ENCODE measurements at places on chromosomes 4 and X.

DNA sequence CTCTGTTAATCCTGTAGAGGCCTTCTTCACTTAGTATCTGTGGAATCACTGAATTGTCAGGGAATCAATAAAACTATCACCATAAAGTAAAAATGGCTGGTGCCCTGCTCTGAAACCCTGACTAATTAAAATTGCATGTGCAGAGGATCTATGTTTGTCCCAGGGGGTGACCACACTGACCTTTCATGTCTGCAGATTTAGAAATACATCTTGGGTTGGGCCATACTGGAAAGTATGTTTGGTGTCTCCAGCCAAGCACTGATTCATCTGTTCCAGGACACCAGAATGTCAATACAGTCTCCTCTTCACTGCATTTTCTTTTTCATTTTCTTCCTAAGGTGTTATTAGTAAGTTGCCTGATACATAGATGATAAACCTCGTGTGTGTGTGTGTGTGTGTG, 490.9 kb upstream of the INTU start:
- H3K4me3 ChIP-seq: no peak overlapping the region
- no peak overlapping the region for H3K27ac ChIP-seq
- no peaks in the 10 kb centered on the region for H3K4me1 ChIP-seq
- H3K27me3 ChIP-seq: no peaks in the 10 kb centered on the region
- no peak for DNase-seq

GRCh38 chr4:41304221-41304620, 47.5 kb downstream of the UCHL1 start:
- no peaks in the 10 kb centered on the region for H3K27me3 ChIP-seq
- H3K4me3 ChIP-seq: no peak overlapping the region
- H3K4me1 ChIP-seq: no peaks in the 10 kb centered on the region
- no peak overlapping the region for H3K27ac ChIP-seq
- H3K36me3 ChIP-seq: no peaks in the 10 kb centered on the region

DNA sequence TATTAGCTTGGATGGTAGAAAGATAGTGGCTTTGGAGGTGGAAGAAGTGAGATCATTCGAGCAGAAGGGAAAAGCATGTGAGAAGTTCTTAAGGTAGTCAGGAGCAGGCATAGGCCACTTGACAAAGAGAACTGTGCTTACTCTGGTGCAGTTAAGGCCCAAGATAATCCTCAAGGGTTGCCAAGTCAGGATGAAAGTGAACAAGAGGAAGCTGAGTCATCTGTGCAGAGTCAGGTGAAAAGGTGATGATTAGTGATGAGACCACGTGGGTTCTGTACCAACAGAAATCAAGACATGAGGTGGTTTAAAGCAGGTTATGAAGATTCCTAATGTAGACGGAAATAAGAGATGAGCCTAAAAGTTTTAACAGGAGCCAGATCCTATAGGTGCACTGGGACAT, 369.8 kb downstream of the DTHD1 start:
- no peaks in the 10 kb centered on the region for H3K4me1 ChIP-seq
- no peaks in the 10 kb centered on the region for H3K36me3 ChIP-seq
- no peaks in the 10 kb centered on the region for H3K27me3 ChIP-seq
- no peak overlapping the region for H3K27ac ChIP-seq
- DNase-seq: no peak

- H3K4me3 ChIP-seq: no peak overlapping the region
- no peaks in the 10 kb centered on the region for H3K36me3 ChIP-seq
- no peak for DNase-seq
- no peaks in the 10 kb centered on the region for H3K4me1 ChIP-seq
- no peak overlapping the region for H3K27ac ChIP-seq
Observed at GRCh38 chr4:105569866-105570236, 17.4 kb downstream of the ARHGEF38 start.

GRCh38 chr4:122000849-122001248, 49.0 kb upstream of the TRPC3 start:
- no peaks in the 10 kb centered on the region for H3K4me1 ChIP-seq
- no peak overlapping the region for H3K27ac ChIP-seq
- H3K4me3 ChIP-seq: no peak overlapping the region

DNA sequence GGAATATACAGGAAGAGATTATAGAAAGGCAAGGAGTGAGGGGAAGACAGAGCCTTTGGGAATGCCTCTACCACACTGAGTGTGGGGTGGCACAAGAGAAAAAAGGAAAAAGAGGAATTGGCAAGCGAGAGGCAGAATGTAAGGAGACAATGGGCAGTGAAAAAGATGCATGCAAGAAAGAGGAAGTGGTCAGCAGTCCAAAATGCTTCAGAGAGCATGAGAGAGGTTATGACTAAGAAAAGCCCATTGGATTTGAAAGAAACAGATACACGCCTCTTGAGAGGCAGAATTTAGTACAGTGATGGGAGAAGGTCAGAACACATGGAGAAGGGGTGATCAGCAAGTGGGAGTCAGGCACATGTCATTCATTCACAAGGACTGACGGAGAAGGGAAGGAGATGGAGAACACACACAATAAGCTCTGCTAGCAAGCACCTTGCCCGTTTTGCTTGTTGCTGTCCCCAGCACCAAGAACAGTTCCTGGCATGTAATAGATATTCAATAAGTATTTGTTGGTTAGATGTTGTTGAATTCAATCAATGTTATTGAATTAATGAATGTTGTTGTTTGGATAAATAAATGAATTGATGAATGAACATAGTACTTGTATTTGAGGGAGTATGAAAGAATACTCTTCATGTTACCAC, 6.3 kb downstream of the DCHS2 start:
- H3K27me3 ChIP-seq: peaks cover 41% of the 10 kb centered on the region
- H3K4me3 ChIP-seq: no peak overlapping the region
- peaks cover under 1% of the 10 kb centered on the region for H3K4me1 ChIP-seq
- no peaks in the 10 kb centered on the region for H3K36me3 ChIP-seq
- no peak overlapping the region for H3K27ac ChIP-seq

DNA sequence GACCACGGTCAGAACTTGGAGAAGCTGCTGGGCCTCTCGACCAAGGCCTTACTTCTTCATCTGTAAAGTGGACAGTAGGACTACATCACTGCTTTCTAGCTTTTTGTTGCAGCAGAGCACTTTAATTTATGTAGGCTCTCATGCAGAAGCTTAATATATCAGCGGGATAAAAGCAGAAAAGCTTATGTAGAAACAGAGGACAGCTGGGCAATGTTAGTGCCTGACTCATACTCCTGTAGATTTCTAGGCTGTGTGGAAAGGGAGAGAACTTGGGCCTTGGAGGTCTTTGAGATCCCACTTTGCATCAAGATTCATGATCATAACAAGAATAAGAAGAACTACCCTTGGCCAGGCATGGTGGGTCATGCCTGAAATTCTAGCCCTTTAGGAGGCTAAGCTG, 91.2 kb downstream of the ARHGAP10 start:
- no peaks in the 10 kb centered on the region for H3K27me3 ChIP-seq
- no peak for DNase-seq
- no peaks in the 10 kb centered on the region for H3K36me3 ChIP-seq
- no peak overlapping the region for H3K4me3 ChIP-seq

- H3K36me3 ChIP-seq: peaks cover 53% of the 10 kb centered on the region
- H3K27me3 ChIP-seq: no peaks in the 10 kb centered on the region
- no peaks in the 10 kb centered on the region for H3K4me1 ChIP-seq
- DNase-seq: no peak
- H3K27ac ChIP-seq: no peak overlapping the region
Observed at GRCh38 chr4:158131027-158131426, 41.8 kb downstream of the GASK1B start.

GRCh38 chrX:106999002-106999975, 723 bp downstream of the MORC4 start:
- H3K4me3 ChIP-seq: peak overlapping the region; percentile 38
- H3K27me3 ChIP-seq: peaks cover 6% of the 10 kb centered on the region
- H3K27ac ChIP-seq: no peak overlapping the region
- no peaks in the 10 kb centered on the region for H3K4me1 ChIP-seq
- no peak for DNase-seq

GRCh38 chrX:109785053-109785452, 52.0 kb upstream of the ACSL4 start:
- no peaks in the 10 kb centered on the region for H3K36me3 ChIP-seq
- no peak overlapping the region for H3K4me3 ChIP-seq
- no peak for DNase-seq
- no peaks in the 10 kb centered on the region for H3K4me1 ChIP-seq

DNA sequence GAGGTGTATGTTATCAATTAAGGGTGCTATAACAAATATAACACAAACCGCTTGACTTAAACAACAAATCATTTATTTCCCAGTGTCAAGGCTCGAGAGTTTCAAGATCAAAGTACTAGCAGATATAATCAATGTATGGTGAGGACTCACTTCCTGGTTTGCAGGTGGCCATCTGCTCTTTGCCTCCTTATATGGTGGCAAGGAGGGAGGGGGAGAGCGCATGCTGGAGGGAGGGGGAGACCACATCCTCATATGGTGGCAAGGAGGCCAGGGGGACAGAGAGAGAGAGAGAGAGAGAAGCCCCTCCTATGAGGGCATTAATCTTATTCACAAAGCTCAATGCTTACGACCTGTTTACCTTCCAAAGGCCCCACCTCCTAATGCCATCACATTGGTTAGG, 372.3 kb upstream of the SPOCK3 start:
- H3K27ac ChIP-seq: no peak overlapping the region
- H3K4me1 ChIP-seq: no peaks in the 10 kb centered on the region
- DNase-seq: no peak
- H3K27me3 ChIP-seq: no peaks in the 10 kb centered on the region
- no peaks in the 10 kb centered on the region for H3K36me3 ChIP-seq

DNA sequence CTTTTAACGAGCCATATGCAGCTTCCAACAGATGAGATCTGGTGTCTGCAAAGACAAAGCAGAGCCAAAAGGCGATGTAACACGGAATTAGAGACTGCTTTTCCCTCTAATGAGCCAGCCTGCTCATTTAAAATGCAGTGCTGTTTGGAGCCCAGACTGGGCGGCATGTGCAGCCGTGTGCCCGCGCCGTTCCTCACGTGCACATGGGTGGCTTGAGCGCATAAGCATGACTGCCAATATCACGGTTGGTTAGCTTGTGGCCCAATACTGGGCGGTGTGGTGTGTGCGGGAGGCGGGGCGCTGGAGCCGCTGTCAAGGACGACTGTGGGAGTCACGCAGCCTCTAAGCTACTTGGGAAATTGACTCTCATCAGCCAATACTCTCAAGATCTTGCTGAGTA, 87.0 kb upstream of the SCOC start:
- no peak overlapping the region for H3K4me3 ChIP-seq
- H3K27ac ChIP-seq: no peak overlapping the region
- H3K4me1 ChIP-seq: no peaks in the 10 kb centered on the region
- H3K27me3 ChIP-seq: no peaks in the 10 kb centered on the region
- DNase-seq: no peak
- H3K36me3 ChIP-seq: no peaks in the 10 kb centered on the region

DNA sequence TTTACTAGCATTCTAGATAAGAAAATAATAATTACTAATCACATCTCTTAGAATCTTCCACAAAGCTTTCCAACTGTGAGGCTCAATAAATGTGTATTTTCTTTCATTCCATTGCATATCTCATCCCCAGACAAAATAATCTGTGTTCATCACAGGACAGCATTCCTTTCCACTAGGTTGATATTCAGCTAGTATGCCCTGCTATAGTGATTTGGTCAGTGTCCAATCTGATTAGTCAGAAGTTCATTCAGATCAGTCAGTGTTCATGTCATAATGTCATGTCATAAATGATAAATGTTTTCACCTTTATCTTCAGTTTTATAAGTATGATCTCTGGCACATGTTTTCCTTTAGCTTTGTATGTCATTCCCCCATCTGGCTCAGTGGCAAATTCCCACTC, 611.4 kb downstream of the KCTD8 start:
- H3K4me1 ChIP-seq: no peaks in the 10 kb centered on the region
- DNase-seq: no peak
- no peaks in the 10 kb centered on the region for H3K36me3 ChIP-seq
- no peaks in the 10 kb centered on the region for H3K27me3 ChIP-seq
- no peak overlapping the region for H3K4me3 ChIP-seq

DNA sequence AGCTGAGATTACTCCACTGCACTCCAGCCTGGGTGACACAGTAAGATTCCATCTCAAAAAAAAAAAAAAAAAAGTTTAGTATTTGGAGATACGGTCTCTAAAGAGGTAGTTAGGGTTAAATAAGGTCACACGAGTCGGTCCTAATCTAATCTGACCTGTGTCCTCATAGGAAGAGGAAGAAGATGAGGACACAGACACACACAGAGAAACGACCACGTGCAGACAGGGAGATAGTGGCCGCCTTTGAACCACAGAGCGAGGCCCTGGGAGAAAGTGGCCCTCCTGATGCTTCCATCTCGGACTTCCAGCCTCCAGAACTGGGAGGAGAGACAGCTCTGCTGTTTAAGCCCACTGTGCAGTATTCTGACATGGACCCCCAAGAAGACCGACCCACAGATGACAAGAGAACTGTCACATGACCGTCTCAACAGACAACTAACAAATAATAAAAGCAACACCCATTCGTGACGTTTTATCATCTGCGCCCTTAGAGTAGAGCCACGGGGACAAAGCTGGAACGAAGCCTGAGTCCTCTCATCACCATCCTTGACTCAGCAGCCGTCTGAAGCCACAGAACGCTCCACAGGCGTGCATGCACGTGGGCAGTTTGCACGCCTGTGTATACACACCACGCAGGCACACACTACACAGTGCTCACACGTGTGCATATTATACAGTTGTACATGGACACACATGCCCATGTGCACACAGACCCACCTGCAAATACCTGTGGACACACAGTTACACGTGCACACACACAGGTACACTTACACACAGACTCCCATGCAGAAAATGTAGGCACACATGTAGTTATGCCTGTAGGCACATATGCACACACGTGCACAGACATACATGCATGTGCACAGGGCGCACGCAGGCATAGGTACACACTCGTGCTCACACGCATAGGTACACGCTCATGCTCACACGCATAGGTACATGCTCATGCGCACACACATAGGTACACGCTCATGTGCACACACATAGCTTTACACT, 51.7 kb downstream of the FAM53A start:
- no peak overlapping the region for H3K4me3 ChIP-seq
- H3K4me1 ChIP-seq: no peaks in the 10 kb centered on the region
- H3K36me3 ChIP-seq: no peaks in the 10 kb centered on the region
- H3K27me3 ChIP-seq: no peaks in the 10 kb centered on the region
- DNase-seq: no peak

DNA sequence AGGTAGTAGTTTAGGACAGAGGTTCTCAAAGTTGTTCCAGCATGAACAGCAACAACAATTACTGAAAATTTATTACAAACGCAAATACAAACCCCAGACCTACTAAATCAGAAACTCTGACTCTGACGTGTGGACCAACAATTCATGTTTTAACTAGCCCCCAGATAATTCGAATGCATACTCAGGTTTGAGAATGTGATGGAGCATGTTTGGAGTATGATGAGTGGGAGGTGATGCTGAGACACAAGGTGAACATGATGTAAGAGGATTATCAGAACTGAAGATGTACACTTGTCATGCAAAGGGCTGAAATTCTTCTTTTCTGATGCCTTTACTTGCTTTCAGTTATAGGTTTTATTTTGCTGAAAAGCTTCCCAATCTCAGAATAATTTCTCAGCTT, 323.0 kb downstream of the INPP4B start:
- no peaks in the 10 kb centered on the region for H3K36me3 ChIP-seq
- no peaks in the 10 kb centered on the region for H3K4me1 ChIP-seq
- H3K27me3 ChIP-seq: no peaks in the 10 kb centered on the region
- no peak overlapping the region for H3K4me3 ChIP-seq
- no peak for DNase-seq

GRCh38 chrX:127558811-127559210, 493.4 kb downstream of the ACTRT1 start:
- no peak overlapping the region for H3K27ac ChIP-seq
- no peak overlapping the region for H3K4me3 ChIP-seq
- H3K27me3 ChIP-seq: no peaks in the 10 kb centered on the region
- DNase-seq: no peak
- peaks cover 9% of the 10 kb centered on the region for H3K4me1 ChIP-seq
